ENCODE measurements at places on chromosomes 12 and 14.

- DNase-seq, result no peak
Observed at GRCh38 chr14:68449561-68450181, 343.2 kb downstream of the ZFP36L1 start.

- DNase-seq, result no peak
Observed at GRCh38 chr12:5523396-5524115, 91.6 kb downstream of the NTF3 start.

- no peak for DNase-seq
Observed at GRCh38 chr14:105095236-105095805, 30.1 kb upstream of the GPR132 start.

DNA sequence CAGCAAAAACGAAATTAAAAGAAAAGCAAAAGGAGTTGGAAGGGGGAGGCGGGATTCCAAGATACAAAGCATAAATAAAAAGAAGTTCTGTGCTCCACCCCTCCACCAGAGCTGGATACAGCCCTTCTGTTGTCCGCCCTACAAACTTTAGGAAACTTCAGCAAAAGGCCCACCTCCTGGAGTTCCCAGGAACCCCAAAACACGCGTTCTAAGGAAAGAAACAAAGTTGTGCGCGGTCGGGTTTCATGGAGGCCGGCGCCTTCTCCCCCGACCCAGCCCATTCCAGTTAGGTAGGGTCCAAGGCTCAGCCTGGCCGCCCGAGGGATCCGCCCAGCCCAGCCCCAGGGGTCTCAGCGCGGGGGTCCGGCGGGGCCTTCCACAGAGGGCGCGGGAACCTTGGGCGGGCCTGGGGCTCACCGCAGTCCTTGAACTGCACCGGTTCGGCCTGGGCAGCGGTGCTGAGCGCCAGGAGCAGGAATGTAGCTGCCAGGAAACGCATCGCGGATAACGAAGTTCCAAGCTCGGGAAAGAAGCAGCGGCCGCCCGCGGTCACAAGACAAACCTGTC, at the start of gene NPC2:
Gene NPC2 (minus strand): TSS at position 530 of the 567 bp plus-strand sequence. CDS start 31 bp downstream, at position 499.
- DNase-seq, result no peak

DNA sequence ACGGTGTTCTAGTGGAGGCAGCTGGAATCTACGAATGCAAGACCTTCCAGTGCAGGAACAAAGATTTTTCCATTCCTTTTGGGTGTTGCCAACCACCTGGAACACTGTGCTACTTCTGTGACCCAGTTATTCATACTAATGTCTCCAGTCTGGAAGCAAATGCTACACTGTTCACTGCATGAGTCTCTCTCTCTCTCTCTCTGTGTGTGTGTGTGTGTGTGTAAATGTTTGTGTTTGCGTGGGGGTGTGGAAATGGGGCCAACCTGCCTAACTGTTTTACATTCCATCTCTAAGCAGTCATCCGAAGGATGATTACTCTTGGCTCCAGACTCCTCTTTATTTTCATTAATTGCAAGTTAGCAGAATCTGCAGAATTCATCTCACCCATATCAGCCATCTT, 29.9 kb upstream of the YBX3 start:
- DNase-seq, result peak; percentile 59

GRCh38 chr12:45498645-45499044, 230.9 kb upstream of the ARID2 start:
- DNase-seq, result no peak

DNA sequence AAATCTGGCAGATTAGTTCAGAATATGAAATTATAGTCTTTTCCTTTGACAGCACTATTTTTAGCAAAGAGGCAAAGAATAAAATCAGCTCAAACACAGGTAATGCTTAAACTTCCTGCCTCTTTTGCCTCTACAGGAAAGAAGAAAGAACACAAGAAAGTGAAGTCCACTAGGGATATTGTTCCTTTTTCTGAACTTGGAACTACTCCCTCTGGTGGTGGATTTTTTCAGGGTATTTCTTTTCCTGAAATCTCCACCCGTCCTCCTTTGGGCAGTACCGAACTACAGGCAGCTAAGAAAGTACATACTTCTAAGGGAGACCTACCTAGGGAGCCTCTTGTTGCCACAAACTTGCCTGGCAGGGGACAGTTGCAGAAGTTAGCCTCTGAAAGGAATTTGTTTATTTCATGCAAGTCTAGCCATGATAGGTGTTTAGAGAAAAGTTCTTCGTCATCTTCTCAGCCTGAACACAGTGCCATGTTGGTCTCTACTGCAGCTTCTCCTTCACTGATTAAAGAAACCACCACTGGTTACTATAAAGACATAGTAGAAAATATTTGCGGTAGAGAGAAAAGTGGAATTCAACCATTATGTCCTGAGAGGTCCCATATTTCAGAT, 17.4 kb downstream of the TMPO start:
- DNase-seq, result peak; percentile 61

DNA sequence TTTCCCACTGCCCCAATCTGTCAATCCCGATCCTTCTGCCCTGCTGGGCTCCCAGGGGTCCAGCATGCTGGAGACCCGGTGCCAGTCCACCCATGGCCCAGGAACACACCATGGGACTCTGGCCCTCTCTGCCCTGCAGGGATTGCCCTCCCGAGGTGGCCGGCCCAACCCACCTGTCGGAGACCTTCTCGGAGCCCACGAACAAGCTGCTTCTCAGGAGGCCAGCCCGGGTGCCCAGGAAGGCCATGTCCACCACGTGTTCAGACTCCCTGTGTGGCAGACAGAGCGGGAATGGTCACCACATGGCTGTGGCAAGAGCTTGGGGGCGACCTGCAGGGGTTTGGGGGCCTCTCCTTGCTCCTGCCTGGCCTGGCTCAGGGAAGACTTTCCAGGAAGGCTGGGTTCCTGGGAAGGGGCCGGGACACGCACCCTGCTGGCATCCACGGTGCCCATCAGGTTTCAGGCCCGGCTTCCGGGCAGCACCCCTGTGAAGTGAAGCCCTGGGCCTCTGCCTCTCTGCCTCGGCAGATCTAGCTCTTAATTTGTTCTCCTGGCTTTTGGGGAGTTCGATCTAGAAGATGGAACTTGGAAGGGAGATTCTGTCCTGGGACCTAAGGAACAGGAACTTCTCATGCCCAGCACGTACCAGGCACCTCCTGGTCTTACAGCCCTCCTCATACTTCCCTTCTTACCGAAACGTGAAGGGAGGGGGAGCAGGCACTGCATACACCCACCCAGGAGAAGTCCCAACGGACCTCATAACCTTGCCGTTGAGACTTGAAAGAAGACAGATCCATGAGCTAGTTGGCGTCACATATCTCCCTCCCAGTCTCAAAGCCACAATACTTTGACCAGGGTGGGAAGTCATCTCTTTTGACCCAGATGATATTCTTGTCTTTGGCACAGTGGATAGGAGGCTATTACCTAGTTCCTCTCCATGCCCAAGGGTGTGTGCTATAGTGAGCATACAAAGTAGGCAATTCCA, 26.3 kb downstream of the LRTM2 start:
- no peak for DNase-seq

DNA sequence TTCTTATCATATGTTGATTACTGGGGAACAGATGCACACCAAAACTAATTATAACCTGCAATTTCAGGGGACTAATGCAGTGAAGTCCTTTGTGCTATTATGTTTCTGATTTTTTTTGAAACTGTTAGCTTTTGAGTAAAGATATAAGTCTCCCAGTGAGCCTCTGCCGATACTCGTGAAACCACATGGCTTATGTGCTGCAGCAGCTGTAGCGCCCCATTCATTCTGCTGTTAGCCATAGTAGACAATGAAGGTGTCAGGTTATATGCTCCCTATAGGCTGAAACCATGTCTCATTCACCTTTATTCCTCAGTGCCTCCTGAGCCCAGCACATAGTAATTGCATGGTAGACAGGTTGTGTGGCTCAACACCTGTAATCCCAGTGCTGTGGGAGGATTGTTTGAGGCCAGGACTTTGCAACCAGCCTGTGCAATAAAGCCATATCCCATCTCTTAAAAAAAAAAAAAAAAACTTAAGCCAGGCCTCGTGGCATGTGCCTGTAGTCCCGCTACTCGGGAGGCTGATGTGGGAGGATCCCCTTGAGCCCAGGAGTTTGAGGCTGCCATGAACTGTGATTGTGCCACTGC, 25.0 kb downstream of the GOLGA5 start:
- no peak for DNase-seq

- DNase-seq, result peak; percentile 73
Observed at GRCh38 chr12:65952737-65953209, 128.5 kb downstream of the HMGA2 start.

DNA sequence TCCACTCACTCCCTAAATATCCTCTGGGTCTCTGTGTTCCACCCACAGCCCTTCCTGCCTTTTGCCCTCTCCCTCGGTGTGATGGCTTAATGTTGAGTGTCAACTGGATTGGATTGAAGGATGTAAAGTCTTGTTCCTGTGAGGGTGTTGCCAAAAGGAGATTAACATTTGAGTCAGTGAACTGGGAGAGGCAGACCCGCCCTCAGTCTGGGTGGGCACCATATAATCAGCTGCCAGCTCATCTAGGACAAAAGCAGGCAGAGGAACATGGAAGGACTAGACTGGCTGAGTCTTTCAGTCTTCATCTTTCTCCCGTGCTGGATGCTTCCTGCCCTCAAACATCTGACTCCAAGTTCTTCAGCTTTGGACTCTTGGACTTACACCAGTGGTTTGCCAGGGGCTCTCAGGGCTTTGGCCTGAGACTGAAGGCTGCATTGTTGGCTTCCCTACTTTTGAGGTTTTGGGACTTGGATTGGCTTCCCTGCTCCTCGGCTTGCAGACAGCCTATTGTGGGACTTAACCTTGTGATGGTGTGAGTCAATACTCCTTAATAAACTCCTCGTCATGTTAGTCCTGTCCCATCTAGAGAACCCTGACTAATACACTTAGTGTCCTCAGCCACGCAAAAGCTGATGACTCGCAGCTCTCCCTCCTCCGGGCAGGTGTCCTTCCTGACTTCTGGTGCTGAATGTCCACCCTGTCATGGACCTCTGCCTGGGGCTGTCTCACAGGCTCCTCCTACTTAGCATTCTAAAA, 5.9 kb downstream of the DGLUCY start:
- peak; percentile 71 for DNase-seq

GRCh38 chr12:31589598-31589903, 1.4 kb downstream of the DENND5B start:
- DNase-seq, result no peak

DNA sequence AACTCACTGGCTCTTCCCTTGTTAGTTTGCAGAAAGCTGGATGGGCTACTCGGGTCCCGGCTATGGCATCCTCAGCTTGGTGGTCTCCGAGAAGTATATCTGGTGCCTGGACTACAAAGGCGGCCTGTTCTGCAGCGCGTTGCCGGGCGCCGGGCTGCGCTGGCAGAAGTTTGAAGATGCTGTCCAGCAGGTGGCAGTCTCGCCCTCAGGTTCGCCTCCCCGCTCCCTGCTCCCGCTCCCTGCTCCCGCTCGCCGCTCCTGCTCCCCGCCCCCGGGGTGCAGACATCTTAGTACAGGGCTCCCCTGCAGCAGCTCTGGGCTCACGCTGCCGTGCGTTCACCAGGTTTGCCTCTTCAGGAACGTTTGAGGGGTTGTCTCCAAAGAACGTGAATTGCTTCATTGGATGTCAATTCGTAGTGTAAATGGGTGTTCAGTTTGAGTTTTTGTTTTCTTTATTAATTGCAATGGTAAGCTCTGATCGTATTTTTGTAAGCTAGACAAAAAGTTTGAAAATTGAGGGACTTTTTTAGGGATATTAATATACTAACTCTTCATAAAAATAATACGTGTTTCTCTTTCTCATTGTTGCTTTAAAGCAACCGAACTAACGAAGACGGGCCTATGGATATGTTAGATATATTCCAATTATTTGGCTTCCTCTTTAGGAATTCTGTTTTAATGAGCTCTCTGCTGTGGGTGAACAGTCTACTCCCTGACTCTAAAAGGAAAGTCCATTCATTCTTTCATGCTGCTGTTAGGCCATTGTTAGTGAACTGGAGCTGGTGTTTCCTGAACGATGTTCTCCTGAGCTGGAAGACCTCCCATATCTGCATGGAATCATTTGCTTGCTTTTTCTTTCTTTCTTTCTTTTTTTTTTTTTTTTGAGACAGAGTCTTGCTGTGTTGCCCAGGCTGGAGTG, 71.3 kb downstream of the ANKRD9 start:
- peak; percentile 77 for DNase-seq

DNA sequence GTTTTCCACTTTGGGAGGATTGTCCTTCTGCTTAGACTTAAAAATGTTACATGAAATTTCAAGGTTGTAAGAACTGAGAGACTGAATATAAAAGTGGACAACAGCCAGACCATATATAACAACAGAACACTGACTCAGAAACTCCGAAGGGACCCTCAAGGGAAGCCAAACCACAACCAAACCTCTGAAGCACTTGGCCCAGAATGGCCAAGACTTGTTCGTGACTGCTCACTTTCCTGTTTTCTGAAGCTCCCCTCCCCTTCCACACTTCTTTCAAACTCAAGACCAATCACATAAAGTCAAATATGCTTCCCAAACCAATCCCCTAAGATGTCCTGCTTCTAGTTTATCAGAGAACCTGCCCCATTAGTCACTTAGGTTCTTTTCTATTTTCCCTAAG, 13.7 kb downstream of the OR6J1 start:
- no peak for DNase-seq

DNA sequence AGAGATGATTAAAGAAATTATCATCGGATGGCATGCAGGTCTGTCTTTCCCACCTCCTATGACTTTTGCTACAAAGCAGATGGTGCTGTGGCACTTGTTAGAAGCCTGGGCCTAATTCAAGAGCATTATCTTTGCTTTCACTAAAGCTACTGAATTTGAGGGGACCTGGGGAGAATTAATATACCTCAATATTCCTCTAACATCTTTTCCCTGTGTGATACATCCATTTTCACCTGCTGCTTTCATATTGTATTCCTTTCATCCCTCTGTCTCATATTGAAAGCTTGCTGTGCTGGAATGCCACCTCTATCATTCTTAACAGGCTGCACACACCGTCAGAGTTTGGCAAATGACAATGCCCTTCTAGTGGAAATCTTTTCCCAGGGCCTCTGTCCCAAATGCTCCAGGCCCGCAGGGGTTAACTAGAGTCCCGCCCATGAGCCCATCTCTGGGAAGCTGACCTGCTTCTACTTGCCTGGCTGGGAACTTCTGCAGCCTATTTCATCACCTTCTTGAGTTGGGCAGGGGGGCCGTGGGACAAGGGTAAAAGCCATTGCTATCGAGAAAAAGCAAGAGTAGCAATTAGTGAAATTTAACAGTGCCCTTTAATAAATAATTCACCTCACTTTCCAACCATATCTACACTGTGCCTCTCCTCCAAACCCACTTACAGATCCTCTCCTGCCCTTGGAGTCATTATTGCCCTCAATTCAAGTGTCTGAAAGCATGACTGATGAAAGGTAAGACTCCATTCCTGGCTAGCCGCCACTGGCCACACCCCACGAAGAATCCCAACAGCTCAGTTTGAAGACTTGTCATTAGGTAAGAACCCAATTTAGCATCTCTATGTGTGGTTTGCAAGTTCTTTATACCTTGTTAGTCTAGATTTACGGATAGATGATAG, 126.7 kb upstream of the BTG1 start:
- no peak for DNase-seq

DNA sequence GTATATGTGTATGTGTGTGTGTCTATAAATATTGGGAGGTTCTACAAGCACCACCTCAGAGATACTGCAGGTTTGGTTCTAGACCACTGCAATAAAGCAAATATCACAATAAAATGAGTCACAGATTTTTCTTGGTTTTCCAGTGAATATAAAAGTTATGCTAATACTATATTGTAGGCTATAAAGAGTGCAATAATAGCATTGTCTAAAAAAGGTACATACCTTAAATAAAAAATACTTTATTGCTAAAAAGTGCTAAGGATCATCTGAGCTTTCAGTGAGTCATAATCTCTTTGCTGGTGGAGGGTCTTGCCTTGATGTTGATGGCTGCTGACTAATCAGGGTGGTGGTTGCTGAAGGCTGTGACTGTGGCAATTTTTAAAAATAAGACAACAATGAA, 111.1 kb downstream of the VEZT start:
- DNase-seq, result no peak

GRCh38 chr14:93073910-93074769, 41.6 kb downstream of the ITPK1 start:
- peak; percentile 31 for DNase-seq

GRCh38 chr14:103713304-103714062, 1.8 kb downstream of the XRCC3 start:
- no peak for DNase-seq

All from EL (cell line).